ENCODE measurements at places on chromosomes 13 and 19.

GRCh38 chr13:99657848-99658260 lies 156.6 kb downstream of the TM9SF2 start:
- no peak for DNase-seq

DNA sequence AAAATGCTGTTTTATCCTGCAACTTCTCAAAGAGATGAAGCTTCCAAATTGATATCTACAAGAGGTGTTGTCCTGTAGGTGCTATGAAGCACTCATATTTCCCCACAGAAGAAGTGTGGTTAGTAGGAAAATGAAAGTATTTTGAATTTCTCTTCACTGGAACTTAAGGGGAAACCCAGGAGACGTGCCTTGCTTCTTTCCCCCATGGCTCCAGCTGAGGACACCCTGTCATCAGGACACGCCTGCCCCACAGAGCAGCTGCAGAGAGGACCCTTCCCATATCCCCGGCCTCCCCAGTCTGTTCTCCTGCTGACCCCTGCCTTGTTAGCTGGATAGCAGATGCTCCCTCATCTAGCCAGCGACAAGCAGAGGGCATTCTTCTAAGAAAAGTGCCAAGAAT lies 371.3 kb downstream of the COG6 start:
- no peak for DNase-seq

- no peak for DNase-seq
Measured at GRCh38 chr19:17220207-17220758, 5.1 kb downstream of the USE1 start.

DNA sequence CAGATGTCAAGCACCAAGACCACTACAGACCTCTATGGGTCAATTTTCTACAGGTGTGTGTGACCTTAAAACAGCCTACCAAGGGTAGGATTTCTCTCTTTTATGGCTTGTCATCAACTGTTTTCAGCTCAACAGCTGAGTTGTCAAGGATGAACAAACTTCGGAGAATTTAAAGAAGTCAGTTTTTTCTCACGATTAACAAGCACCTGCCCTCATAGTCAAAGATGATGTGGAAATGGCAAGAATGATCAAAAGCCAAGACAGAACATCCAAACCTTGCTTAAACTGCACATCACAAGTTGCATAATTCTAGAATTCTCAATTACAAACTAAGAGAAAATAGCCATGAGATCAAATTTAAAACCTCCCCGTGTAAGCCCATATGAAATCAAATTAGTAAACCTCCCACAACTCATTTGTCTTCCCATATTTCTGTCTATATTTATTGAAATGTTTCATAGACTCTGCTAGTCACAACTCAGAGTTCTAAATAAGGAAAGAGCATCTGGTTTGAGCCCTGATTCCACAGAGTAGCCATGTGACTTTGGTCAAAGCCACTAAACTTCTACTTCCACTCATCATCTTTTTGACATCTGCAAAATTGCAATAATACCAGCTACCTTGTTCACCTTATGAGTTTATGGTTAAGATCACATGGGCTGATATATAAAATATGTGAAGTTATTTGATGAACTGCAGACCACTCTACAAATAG lies 521.5 kb upstream of the HTR2A start:
- no peak for DNase-seq

DNA sequence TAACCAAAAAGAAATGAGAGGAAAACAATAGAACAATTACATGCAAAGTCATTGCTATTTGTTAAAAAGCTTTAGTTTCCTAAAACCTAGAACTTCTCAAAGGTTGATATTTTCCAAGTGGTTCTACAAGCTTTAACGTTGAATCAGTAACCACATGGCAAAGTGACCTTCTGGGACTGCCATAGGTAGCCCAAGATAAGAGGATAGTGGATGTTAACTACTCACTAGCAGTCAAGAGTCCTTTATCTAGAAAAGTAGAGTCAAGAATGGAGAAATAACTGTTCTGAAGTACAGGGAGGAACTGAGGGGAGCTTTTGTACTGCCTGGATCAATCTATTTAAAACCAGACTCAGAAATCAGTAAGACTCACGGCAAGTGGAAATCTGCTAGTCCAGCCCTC lies 9.9 kb upstream of the SLC46A3 start:
- no peak for DNase-seq

DNA sequence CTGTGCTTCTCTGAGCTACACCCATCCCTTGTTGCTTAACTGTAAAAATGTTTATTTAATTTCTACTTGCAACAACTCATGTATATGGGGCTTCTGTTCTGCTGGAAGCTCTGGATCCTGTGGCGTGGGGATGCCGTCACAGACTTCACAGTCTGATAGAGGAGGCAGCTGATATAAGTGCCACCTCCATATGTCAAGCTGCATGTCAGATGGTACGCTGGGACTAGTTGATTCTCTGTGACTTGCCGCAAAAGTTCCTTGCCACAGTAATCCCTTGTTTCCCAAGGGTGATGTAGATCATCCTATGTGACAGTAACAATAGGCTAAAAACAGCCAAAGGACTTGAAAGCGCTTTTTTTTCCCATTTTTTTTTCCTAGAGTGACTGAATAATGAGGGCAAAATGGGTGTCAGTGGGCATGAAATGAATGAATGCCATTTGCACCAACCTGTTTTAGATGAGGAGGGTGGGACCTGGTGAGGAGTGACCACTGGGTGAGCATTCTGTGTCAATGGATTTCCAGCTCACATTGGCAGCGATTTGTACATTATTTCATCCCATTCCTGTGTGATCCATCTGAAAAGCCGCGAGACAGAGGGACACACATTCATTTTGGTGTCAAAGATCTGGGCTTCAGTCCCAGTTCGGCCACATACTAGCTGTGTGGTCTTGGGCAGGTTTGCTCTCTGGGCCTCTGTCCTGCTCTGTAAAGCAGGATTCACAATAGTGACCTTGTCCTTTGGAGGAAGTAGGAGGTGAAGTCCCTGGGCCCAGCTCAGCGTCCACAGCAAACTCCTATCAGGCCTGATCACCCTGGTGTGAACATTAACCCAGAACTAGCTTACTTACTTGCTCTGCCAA lies 88.9 kb upstream of the RNF113B start:
- no peak for DNase-seq

GRCh38 chr19:50646074-50646807 lies 3.0 kb upstream of the C19orf81 start:
- no peak for DNase-seq

GRCh38 chr13:110509971-110510786 lies 51.3 kb downstream of the RAB20 start:
- DNase-seq = no peak

GRCh38 chr19:12607631-12608030 lies 3.0 kb downstream of the ZNF490 start:
- DNase-seq = no peak

GRCh38 chr19:29836409-29836825 lies 24.6 kb downstream of the CCNE1 start:
- no peak for DNase-seq

DNA sequence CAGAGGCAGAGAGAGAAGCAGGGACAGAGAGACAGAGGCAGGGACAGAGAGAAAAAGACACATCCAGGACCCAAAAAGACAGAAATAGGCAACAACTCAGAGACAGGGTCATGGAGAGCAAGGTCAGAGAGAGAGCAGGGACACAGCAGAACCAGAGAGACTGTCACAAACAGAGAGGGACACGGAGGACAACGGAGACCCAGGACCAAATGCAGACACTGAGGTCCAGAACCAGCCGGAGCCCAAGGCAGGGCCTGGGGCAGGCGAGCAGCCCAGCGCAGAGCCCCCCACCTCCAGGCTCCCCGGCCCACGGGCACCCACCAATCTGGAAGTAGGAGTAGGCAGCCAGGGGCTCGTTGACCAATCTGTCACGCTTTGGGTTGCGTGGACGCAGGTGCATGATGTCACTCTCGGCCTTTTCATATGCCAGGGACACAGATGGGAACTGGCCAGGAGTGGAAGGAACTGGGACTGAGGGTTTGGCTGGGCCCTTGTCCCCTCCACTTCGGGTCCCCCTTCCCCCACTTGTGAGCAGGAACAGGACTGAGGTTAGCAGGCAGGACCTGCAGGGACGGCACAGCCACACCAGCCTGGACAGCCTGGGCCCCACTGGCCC lies 8.1 kb downstream of the TMEM147 start:
- DNase-seq = no peak

DNA sequence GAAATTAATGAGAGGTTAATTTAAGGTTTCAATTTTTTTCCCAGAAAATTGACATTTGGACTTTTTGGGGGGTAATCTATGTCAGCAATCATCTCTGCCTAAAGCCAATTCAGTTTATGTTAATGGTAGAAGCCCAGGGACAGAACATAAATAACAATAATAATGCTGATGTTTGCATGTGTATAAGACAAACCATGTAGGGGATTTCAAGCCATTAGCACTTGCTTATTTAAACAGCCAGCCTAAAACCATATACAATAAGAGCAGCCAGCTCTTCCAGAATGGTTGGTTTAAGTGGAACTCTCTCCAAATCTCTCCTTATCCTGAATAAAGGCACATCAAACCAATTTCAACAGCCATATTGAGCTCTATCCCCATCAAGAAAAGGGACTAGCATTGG lies 7.0 kb upstream of the FOXO1 start:
- DNase-seq = no peak
